ENCODE measurements at places on chromosomes 12 and 14.

DNA sequence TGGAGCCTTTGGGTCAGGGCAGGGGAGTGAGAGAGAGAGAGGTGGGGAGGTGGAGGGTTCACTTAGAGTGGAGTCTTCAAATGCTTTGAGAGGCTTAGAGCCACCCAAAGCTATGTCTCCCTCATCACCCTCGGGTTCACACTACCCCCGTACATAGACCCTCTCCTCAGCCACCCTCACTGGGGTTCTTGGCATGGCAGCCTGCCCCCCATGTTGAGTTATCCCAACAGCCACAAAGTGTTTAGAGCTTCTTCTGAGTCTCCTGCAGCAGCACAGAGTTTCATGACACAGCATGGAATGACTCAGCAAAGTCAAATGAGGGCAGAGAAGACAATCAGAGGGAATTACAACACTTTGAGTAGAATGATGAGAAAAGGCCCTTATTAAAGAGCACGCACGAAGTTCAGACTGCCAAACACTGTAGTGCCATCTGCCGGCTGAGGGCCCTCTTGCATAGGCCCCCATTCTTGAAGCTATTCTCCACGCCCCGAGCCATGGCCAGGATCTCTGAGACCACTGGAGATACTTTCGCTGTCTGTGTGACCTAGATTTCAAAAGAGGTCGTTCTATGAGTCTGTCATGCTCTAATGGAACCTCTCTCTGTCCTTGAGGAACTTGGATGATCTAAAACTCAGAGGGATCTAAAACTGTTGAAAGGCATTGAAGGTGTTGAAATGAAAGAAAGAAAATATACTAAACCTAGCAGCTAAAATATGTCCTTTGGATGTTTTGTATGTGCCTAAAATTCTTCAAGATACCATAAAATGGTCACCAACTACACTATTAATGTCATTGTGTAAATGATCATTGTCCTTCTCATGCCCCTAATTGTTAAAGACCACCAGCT, 221.9 kb downstream of the PELI2 start:
- peak; percentile 74 for DNase-seq

- DNase-seq = no peak
Measured at GRCh38 chr12:67804168-67804567, 155.6 kb downstream of the DYRK2 start.

DNA sequence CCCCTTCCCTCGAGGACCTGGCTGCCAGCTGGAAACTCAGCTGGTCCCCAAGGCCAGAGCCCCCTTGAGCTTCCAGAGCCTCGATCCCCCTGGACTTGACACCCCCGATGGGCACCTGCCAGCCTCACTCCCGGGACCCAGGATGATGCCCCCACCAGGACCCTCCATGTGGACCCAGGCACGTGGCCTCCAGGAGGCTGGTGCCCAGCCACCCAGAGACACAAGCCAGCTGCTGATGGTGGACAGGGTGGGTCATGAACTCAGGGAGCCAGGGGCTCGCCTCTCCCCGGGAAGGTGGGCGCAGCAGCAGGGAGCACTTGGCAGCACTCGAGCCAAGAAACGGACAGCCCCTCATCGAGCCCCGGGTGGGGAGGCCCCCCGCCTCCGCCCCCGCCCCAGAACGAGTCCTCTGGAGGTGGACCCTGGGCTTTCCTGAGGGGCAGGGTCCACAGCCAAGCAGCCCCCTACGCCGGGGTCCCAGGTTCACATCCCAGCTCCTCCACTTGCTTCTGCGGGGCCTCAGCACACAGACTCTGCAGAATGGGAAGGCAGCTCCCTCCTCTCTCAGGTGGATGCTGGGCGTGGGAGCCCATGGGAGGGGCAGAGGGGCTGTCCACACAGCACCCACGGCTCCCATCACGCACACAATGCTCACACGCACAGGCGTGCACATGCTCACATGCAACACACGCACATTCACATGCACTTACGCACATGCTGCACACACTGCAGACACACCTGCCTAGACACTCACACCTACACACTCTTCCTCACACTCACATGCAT, 12.1 kb downstream of the C14orf180 start:
- no peak for DNase-seq

DNA sequence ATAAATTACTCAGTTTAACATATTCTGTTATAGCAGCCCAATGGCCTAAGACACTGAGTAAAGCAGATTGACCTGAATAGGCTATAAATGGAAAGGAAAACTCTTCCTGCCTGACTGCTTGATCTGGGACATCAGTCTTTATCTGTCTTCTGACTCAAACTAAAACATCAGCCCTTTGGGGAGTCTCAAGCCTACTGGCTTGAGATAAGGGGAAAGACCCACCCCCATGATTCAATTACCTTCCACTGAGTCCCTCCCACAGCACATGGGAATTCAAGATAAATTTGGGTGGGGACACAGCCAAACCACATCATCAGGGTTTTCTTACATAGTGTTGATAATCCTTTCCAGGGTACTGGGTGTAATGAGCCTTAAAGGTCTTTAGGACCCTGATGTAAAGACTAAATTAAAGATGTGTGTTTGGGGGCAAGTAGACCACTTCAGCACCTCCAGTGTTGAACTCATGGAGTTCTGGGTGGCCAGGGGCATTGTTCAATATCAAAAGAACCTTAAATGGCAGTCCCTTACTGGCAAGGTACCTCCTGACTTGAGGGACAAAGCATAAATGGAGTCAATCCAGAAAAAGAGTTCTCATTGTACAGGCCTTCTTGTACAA, 67.8 kb downstream of the TSHR start:
- DNase-seq = no peak

DNA sequence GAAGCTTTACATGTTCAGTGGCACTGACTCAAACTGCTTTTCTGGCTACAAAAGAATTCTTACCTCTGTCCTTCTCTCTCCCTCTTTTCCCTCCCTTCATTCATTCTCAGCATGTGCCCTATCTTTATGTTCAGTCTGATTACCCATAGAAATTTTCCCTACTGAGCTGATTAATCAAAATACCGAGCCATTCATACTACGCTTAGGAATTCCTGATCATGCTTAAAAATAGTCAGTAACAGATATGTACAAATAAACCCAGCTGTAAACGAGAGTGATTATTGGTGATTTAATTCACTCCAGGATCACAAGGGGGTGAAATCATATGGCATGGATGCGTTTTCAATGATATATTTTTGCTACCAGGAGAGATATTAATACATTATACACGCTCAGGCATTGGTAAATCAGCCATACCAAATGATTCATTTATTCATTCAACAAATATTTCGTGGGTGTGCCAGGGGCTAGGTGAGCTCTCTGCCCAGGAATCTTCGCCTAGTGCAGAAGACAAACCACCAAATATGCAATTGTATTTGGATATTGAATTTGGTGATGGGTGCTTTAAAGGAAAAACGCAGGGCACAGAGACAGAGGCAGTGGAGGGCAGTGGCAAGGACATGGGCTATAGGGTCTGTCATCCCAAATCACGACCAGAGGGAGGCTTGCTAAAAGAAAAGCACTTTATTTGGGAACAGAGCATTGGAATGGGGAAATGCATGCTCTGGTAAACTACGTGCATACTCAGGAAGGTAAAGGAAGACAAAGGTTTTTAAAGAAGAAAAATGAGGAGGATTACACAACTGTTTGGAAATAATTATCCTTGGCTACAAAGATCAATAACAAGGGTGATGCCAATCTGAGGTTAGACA, 13.9 kb upstream of the VRK1 start:
- DNase-seq = no peak

DNA sequence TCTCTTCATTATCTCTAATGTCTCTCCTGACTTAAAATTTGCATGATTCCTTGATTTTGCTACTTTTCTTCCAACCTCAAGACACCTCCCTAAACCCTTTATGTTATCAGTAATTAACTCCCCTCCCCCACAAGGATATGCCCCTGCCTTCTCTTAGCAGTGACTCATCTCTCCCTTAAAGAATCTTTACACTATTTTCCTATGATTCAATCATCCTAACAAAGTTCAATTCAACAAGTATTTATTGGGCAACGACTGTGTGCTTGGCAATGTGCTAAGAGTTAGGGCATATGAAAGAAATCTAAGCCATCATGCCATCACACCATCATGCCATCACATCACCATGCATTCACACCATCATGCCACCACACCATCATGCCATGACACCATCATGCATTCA, 80.1 kb downstream of the ANO2 start:
- no peak for DNase-seq

DNA sequence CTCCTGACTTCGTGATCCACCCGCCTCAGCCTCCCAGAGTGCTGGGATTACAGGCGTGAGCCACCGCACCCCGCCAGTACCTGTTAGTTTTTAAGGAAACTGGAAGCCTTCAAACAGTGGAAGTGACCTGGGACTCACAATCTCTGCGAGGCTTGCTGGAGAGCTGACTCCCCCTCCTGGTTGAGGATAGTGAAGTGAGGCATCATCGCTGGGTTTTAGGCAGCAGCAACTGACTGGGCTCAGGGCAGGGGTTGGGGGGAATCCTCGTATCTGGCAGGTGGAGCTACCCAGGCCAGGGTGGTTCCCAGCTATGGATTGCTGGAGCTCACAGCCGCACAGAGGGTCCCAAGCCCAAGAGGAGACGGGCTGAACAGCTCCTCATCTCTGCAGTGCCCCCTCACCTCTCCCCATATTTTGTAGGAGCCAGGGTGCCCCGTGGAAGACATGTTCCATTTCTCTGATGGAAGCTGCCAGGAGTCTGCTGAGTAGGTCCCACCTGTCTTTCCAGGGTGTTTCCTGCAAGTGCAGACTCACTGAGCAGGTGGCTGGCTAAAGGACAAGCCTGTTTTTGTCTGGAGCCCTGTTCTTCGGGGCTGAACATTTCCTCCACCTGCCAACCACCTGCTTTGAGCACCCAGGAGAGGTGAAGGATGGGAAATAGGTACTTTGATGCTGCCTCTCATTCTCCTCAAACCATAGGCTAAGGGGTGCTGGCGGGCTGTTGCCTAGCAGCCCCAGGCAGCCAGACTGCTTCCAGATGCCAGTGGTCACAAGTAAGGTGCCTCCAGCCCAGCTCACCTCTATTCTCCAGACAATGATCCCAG, 3.1 kb downstream of the AVIL start:
- DNase-seq = no peak

DNA sequence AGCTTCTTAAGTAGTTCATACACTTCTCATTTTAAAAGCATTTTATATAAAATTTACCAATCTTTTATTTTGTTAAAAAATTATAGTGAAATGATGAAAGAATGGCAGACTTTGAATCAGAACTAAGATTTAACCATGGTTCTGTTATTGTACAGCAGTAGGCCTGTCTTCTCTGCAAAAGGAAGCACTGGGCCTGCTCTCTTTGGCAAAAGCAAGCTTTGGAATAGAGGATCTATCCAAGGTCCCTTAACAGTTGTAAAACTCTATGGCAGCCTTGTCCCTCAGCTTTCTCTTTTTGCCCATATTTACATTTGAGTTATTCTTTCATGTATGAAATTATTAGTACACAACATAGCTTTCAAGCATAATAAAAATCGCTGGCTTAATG, 82.8 kb downstream of the PLEKHG7 start:
- no peak for DNase-seq

DNA sequence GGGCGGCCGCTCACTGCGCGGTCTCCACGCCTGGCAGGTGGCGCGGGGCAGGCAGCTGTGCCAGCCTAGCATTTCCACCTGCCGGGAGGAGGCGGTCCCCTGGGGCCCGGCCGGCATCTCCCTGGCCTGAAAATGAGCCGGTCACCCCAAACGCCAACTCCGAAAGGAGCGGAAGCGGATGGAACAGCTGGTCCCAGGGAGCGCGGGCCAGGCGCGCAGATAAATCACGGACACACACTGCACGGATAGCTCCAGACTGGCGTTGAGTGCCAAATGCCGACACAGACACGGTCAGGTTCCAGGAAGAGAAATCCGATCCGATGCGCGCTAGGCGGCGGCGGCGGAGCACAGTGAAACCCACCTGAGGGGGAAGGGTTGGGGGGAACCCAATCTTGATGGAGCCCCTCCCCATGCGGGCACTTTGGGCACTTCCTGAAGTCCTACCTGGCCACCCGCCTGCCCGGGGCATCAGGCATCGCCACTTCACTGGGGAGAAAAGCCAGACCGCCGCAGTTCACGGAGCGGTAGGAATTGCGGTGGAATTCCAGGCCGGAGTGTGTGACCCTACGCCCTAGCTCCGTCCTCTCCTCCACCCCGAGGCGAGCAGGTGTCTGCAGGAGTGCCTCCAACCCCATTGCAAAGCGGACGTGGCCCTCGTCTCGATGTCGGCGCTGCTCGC, 624 bp upstream of the PLEKHD1 start:
- DNase-seq = no peak

- DNase-seq = no peak
Measured at GRCh38 chr12:26219736-26220135, 24.4 kb downstream of the SSPN start.

DNA sequence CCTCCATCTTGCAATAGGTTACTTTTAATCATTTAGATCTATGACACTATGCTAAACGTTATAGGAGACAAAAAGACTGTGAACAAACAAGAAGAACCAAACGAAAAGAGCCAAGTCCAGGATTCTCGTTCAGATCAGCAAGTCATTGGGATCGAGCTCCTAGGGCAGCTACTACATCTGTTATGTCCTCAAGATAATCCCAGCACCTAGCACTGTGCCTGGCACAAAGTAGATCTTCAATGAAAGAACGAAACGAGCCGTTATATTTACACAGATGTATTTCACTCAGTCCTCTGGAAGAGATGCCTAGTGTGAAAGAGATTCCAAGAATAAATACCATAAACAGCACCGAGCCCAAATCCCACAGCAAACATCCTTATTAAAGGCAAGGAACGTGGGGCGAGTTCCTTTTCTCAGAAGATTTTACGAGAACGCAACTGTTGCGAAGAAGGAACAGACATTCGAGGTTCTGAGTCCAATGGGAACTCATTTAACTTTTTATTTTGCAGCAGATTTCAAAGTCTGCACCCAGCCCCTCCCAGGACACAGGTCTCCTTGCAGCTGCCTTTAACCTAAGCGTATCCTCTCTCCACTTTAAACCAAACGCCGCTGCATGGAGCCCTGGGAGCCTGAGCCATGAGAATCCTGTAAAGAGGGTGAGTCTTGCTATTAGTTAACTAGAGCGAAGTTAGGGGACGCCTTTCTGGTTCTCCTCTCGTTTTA, 544 bp upstream of the TDP1 start:
- no peak for DNase-seq

DNA sequence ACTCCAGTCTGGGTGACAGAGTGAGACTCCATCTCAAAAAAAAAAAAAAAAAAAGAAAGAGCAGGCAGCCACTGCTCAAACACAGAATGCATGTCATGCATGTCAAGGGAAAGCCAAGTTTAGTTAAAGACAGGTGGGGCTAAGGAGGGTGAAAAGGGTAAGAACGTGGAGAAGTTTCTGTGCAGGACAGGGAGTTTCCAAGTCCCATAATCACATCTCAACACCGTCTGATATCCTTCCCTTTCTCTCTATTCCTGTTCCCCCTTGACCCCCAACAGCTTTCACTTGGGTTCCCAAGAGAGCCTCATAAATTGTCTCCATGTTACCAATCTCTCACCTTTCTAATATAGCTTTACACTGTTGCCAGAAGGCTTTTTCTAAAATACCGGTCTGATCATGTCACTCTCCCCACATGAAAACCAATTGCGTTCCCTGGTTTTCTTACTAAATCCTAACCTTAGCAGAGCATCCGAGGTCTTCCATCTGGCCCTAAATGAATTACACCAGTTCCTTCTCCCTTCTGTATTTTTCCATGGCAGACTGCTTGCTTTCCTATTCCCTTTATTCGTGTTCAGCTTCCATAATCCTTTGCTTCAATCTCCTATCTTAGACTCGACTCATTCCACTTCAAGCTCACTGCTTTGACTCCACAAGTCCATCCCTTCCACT, 37.0 kb downstream of the LIMA1 start:
- no peak for DNase-seq

- DNase-seq = no peak
Measured at GRCh38 chr12:40325349-40325960, 100.7 kb downstream of the LRRK2 start.

- no peak for DNase-seq
Measured at GRCh38 chr14:22847661-22848341, 11.4 kb downstream of the MMP14 start.

Measured in left ventricle myocardium inferior (tissue), 1 donor.